IPS-NIHi11 (cell line): ENCODE measurements at places on chromosomes 7 and 10.

DNA sequence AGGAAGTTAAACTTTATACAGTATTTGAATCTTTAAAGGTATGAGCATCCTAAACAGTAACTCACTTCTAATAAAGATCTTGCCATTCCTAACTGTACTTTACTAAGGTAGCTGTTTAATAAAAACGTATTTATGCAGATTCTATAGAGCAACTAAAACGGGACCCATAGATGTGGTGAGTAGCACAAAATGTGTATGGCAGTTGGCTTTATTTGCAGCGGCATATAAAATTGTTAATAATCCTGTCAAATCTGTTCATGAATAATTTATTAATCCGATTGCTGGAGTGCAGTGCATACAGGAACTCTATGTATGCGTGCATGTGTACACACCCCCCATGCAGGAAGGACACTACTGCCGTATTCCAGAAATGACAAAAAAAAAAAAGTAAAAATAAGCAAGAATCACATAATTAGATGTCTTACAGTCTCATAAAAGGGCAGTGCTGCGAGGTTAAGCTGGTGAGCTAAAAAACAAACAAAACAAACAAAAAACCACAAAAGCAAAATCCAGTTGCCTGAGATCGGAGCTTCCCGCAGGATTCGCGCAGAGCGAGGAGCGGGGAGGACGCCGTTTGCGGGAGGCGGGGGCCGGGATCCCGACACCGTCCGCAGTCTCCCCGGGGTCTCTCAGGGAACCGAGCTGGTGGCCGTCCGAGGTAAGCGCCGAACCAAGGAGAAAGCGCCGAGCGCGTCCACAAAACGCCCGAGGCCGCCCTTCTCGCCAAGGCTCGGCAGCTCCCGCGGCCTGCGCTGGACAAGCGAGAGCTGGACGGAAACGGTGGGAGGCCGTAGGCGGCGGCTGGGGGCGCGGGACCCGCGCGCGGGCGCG is 518 bp upstream of the COMMD3 start:
- peak; percentile 78 for DNase-seq

- DNase-seq, result no peak
Observed at GRCh38 chr10:28669227-28670173, 7.8 kb upstream of the BAMBI start.

DNA sequence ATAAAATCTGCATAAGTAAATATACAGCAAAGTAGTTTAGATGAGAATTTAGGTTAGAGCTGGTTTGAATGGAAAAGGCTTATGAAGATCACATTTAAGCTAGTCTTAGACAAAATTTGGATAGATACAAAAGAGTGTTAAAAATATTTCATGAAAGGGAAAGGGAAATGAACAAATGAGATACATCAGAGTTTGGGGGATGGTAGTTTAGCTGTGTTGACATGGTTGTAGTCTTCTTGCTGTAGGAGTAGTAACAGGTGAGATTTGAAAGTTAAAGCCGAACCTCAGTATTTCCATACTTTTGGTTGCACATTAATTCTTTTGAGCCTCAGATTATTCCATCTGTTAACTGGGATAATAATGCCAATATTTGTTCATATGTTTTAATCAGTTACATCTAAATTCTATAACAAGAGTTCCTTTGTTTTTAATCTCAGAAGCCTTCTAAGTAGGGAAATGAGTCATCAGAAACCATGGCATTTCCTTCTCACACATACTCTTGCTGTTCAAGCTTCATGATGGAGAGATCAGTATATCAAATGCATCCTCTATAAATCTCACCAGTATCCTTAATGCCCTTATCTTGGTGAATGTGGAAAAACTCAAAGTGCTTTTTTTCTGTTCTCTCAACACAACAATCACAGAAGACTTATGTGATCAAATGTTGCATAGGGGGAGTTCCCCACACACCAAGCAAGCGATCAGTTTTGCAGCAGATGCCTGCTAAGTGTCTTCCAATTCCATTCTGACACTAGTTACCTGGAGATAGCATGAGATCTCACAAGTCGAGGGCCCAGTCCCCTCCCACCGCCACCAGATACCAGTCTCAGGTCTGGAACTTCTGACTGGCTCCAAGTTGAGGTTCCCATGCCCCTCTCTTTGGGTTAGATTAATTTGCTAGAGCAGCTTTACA is 84.7 kb downstream of the MAPK8 start:
- no peak for DNase-seq

DNA sequence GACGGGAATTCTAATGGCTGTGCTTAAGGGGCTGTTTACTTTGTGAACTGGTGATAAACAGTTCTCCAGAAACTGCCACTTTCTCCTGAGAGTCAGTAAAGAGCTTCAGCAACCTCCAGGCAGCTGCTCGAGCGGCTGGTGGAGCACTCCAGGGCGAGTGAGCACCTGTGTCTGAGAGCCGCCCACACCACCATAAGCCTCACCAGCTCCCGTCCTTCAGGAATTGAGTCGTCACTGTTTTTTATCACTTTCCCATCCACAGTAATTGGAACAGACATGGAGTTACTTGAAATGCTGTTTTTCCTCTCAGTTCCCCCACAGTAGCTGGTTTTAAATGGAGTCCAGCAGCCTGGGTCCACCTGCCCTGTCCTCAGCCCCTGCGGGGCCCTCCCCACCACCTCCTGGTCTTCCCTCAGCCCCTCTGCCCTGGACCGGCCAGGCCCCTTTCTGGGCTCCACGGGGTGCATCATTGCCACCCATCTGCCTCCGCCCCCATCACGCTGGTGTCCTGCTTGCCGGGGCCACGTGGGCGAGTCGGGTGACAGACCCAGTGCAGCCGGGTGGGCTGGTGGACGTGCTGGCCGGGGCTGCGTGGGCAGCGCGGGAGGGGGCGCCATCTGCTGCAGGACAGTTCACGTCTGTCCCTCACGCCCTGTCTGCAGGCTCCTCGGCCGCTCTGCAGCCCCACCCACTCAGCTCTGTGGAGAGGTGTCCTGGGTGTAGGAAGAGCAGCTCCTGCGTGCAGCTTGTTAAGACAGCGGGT is 56.0 kb downstream of the NKX6-2 start:
- DNase-seq, result no peak

DNA sequence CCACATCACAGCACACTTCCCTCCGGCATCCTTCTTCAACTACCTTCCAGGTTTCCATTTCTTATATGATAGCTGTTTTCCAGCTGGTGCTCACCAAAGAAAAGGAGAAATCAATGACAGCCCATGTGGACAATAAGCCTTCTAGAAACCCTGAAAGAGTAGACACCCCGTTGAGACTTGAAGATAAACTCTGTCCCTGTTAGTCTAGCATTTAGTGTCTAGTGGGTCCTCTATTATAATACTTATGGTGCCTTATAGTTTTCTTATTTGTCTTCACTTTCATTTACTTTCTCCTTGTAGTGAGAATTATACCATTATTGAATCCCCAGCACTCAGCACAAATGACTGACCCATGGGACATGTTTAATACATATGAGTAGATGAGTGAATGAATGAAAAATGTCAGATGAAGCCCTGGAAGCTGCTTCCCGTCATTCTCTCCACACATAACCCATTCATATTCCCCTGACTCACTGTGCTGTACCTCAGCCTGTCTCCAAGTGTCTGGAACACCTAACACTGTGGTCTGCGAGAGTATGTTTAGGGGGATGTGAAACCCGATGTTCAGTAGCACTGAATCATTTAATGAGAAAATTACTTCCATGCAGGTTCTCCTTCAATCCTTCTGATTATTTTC is 377.6 kb downstream of the GPR158 start:
- no peak for DNase-seq

- DNase-seq, result no peak
Observed at GRCh38 chr10:63140077-63140476, 6.9 kb downstream of the NRBF2 start.

- peak; percentile 97 for DNase-seq
Observed at GRCh38 chr7:73842067-73842976, at the start of gene METTL27. Gene METTL27 (minus strand): TSS chr7:73842516. CDS start chr7:73842140, 376 bp downstream.

- DNase-seq, result no peak
Observed at GRCh38 chr7:137507096-137507495, 163.6 kb upstream of the PTN start.

DNA sequence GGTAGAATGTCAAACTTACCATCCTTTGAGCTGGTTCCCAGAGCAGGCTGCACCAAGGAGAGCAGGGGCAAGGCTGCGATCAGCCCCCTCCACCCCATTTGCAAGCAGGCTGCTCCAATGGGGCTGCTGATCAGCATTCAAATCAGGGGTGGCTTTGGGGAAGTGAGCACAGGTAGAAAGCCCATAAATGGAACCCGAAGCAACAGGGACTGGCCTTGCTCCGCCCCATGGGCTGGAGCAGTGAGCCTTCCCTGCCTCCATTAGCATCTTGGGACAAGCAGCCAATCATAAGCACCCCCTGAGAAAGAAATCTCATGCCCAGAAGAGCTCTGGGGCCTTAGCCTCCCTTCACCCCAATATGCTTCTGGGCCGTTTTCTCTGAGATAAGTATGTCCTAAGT is 4.0 kb upstream of the PKD1L1 start:
- peak; percentile 51 for DNase-seq
